Activated CD4-positive, alpha-beta T cell treated with anti-CD3 and anti-CD28 coated beads, Interleukin-2, amount 10 ng/mL, durations not matched to agents 7 days and 5 days (primary cell): ENCODE measurements at places on chromosomes 5 and 9. TPM values are rescaled to one million over a fixed set of nuclear protein-coding genes. Genes with fewer than 3 reads are reported as not detected.

GFPT2 gene
- not detected for total RNA-seq

ARID3C gene
- 0.69 TPM for total RNA-seq

MAP1B gene
- not detected for total RNA-seq

FAXDC2 gene
- not detected for total RNA-seq

REEP5 gene
- total RNA-seq: 80.3 TPM

RALGPS1 gene
- 1.9 TPM for total RNA-seq

FOXD4L4 gene
- total RNA-seq: 0.37 TPM
